ENCODE measurements at places on chromosomes 13 and 19.

DNA sequence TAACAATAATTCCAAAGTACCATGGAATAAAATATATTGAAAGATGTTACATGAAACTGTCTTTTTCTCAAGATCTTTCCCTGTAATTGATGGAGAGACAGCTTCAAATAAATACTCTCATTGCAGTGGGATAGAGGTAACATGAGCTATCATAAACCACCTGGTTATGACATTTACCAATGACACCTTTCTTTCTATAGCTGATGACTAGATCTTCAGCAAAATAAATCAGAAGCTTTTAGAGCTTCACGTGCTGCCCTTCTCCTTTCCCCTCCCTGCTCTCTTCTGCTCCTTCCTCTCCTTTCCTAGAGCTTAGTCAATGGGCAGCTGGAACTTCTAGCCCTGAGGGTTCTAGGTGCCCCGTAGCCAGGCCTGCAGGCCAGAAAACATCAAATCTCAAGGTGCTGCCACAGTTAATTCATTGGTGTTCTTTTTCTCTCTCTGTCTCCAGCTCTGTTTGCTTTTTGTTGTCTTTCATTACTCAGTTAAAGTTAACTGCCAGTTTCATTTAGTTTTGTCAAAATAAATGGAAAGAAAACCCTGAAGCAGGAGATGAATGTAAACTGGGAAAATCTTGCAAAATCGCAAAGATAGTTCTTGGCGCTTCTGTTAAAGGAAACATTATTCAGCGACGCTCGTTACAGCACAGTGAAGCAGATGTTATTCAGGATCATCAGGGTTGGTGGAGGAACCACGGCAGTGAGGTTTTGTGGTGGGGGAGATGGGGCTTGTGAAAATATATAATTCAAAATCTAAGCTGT lies 8.3 kb upstream of the METTL21C start:
- H3K27me3 ChIP-seq = no peaks in the 10 kb centered on the region
- DNase-seq = no peak
- H3K4me3 ChIP-seq = no peak overlapping the region

GRCh38 chr13:25988661-25989060 lies 63.2 kb downstream of the SHISA2 start:
- no peak overlapping the region for H3K27ac ChIP-seq
- no peaks in the 10 kb centered on the region for H3K4me1 ChIP-seq
- no peak overlapping the region for H3K4me3 ChIP-seq
- no peaks in the 10 kb centered on the region for H3K27me3 ChIP-seq

DNA sequence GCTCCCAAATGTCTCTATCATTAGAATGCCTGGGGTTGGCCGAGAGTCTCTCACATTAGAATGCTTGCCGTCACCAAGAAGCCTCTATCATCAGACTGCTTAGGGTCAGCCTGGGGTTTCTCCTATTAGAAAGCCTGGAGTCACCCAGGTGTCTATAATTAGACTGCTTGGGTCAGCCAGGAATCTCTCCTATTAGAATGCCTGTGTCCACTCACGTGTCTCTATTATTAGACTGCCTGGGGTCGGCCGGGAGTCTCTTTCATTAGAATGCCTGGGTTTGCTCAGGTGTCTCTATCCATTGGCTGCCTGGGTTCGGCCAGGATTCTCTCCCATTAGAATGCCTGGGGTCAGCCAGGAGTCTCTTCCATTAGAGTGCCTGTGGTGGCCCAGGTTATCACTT lies 1453.1 kb downstream of the UQCRFS1 start:
- H3K27ac ChIP-seq = no peak overlapping the region
- DNase-seq = peak; percentile 32
- no peak overlapping the region for H3K4me3 ChIP-seq
- no peaks in the 10 kb centered on the region for H3K27me3 ChIP-seq
- H3K36me3 ChIP-seq = no peaks in the 10 kb centered on the region

GRCh38 chr19:5125797-5126497 lies 157.0 kb downstream of the KDM4B start:
- no peak overlapping the region for H3K4me3 ChIP-seq
- no peaks in the 10 kb centered on the region for H3K27me3 ChIP-seq
